EL (cell line): ENCODE measurements at places on chromosomes 7 and 10.

GRCh38 chr10:130707389-130707979 lies 571.3 kb downstream of the GLRX3 start:
- no peak for DNase-seq

DNA sequence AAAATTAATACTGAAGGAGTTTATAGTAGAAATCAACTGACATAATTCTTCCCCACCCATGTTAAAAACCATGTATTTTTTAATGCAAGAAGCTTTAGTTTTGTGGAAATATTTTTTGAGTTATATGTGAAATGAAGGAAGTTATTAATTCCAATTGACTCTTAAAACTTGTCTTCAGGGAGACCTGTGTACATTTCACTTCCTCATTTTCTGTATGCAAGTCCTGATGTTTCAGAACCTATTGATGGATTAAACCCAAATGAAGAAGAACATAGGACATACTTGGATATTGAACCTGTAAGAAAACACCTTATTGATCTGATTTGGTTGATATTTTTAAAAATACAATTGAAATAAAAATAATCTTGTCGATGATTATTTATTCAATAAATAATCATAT lies 33.3 kb downstream of the CD36 start:
- no peak for DNase-seq

DNA sequence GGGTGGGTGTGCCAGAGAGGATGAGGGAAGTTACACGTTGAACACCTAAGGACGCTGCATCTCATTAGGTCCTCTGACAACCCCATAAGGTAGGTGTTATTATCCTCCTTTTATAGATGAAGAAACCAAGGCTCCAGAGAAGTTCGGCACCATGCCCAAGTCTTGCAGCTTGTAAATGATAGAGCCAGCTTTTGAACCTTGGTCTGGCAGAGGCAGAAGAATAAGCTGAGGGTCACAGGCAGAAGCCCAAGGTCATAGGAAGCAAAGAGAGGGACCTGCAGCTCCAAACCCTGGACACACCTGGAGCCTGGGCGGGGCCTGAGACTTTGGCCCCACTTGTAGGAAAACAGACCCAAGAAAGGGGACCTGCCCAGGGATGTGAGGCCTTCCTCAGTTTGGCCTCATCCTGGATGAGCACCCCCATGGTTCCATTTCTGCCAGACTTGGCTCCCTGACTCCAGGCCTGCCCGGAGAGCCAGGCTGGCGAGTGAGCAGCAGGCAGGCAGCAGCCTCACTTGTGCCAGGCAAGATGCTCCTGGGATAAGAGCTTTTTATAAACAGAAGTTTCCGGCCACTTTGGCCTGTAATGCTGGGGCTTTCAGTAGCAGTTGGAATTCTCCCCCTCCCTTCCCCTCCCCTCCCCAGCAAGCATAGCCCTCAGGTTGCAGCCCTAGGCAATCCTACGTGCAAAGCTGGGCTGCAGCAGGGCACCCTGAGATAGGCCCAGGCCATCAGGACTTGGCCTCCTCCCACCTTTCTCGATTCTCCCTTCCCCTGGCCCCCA lies 2.4 kb downstream of the KCNH2 start:
- DNase-seq = no peak

GRCh38 chr10:12639996-12640944 lies 290.9 kb downstream of the CAMK1D start:
- DNase-seq = no peak

GRCh38 chr7:129356176-129356575 lies 78.1 kb upstream of the STRIP2 start:
- no peak for DNase-seq

DNA sequence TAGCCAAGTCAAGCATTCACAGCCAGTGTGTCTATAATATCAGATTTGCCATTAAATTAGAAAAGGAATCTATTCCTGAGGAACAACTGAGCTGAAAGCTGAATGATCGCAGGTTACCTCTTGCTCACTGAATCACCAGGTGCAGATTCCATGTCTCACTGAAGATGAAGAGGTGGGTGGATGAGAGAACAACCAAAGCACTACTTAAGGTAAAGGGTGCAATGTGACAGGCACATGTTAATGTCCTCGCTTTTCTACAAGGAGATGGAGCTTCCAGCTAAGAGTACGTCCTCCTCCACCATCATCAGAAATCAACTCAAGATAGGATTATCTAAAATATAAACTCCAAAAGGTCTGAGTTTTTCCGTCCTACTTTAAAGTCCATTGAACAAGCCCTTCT lies 4.6 kb downstream of the SORCS1 start:
- DNase-seq = no peak

- no peak for DNase-seq
Observed at GRCh38 chr7:23491502-23491901, 21.2 kb upstream of the IGF2BP3 start.

DNA sequence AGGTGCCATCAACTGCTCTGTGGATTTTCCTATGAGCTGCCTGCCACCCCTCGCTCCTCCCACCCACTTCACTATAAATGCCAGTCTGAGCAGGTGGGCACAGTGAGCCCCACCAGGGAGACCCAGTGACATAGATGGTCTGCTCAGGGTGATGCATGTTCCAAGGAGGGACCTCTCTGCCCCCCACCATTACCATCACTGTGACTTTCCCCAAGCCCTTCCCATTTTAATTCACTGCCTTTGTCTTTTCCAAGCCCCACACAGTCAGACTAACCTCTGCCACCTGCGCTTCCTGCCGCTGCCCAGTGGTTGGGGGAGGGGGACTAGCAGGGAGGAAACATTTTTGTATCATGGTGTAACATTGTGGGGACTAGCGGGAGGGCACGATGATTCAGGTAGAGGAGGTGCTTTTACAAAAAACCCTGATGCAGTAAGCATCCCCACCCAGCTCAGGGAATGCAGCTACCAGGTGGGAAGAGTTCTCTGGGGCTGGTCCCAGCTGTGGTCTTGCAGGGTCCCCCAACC lies 24.6 kb downstream of the PRSS2 start:
- no peak for DNase-seq

- DNase-seq = no peak
Observed at GRCh38 chr7:116089293-116089692, 58.7 kb upstream of the TFEC start.

DNA sequence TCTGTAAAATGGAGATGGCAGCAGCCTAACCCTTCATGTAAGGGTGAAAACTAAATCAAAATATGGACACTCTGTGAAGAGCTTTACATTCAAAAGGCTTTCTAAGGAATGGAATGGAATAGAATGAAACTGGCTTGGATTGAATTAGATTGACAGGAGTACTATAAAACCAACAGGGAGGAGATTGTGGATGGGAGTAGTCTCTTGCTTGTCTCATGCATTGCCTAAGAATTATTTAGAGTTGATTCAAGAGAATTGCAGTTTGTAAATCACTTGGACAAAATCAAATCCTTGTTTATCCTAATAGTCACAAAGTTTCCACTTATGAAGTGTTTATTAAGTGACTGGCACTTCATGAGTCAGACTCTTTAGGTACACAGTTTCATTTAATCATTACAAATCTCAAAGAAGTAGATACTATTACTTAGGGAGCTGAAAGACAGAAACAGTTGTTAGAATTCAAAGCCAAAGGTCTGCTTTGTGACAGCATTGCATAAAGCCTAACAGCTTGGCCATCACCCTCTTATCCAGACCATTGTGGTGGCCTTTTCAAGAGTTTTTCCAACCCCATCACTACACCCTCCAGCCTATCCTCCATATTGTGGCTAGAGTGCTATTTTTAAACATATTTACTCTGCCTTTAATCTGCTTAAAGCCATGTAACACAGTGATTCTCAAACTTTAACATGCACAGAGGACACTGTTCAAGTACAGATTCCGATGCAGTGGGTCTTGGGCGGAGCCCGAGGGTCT lies 91.9 kb upstream of the GHITM start:
- DNase-seq = no peak
